ENCODE measurements at places on chromosomes 7 and 10.

DNA sequence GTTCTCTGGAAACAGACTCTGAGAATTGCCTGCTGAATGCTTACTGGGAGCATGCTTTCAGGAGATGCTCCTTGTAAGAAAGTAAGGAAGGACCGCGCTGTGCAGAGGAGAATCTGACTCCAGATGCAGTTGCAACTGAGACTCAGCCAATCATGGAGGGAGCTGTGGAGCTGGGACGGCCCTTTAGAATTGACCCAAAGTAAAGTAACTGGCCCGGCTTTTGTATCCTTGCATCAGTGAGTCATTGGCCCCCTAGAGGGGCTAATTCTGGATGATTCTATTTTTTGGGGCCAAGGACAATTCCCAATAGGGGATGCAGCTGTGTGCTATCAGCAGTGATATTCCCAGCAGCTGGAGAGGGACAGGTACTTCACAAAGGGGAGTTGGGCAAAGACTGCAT is 170.4 kb downstream of the PTEN start:
- DNase-seq, result no peak

- DNase-seq, result no peak
These were observed 253.6 kb downstream of the KCNMA1 start for GRCh38 chr10:77383861-77384553.

DNA sequence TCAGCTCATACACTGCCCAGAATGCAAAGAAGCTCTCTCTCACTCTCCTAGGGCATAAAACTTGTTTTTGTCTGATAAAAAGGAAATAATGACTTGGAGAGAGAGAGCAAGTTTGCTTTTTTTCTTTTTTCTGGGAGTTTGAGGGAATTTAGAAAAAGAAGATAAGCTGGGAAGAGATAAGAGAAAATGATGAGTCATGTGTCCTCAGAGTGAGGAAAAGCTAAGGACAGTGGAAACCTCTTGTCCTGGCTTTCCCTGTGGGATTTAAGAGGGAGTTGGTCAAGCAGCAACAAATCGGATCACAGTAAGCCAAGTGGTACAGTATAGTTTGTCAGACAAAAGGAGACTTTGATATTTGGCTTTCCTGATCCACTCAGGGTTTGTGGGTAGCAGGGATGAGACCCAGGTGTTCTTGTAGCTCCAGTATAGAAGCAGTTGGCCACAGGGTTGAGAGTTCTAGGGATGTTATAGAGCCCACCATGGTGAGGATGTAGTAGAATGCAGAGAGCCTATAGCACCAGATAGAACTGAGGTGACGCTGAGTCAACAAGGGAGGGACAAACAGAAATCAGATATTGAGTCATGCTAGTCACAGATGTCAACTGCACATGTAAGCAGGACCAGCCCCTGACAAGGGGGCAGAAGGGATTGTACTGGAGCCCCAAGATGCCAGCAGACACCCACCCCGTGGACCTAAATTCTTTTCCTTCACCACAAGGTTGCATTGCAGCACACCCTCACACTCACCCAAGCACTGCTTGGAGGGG is 219.3 kb upstream of the TAC1 start:
- no peak for DNase-seq

GRCh38 chr7:45689011-45689796 is 115.0 kb downstream of the ADCY1 start:
- DNase-seq, result no peak

DNA sequence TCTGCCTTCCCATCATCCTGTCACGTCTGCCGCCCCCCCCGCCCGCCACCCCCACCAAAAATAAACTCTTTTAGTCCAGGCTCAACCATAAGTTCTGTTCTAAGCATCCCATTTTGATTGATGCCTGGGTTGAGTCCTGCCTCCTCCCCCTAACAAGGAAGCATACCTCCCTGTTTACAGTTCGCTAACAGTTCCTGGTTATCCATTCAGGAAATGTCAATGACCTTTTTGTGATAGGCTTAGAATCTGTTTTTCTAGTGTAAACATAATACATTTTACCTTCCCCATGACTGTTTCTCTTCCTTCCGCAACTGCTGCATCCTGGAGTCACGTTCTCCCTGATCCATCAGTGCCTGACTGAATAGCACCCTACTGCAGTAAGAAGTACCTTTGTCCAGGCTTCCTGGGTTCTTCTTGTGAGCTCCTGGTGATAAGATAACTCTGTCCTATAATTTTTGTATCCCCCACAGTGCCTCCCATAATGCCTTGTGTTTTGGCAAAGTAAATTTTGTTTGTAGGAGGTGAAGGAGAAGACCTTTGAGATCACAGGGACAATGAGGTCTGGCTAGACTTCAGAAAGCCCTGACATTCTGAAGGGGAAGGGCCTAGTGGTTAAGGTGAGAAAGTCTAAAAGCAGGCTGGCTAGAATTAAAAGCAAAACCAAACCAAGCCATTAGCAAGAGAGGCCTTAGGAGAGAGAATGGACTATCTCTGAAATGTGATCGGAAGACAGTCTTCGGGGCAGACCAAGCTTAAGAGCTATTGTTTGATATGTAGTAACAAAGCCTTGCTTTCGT is 7.3 kb downstream of the AGFG2 start:
- no peak for DNase-seq

DNA sequence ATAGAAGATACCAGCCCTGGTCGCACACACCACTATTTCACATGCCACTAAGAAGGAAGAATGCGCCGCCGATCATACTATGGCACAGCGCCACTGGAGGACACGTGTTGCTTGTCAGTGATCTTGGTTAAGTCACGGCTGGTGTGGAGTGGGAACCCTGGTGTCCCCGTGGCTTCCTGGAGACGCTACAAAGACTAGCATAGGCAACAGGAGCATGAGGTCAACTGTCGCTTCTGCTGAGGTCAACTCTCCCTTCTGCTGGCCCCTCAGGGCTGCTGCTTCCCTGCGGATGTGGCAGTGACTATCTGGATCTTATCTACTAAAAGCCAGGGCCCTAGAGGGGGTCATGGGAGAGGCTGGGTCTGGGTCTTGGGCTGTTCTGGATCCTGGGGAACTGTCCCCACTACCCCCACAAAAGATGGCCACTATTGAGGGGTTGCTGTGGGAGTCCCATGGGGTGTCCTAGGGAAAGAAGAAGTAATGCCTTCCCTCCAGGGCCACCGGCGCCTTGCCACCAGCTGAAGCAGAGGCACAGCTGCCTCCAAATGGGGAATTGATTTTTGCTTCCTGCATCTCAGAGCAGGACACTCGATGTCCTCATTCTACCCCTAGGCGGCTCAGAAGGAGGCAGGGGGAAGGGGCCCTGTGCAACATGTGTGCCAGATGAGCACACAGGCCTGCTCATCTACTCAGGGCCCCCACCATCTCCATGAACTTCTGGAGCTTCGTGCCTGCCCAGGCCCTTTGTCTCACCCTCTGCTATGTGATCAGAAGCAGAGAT is 76.6 kb upstream of the PPIF start:
- no peak for DNase-seq

DNA sequence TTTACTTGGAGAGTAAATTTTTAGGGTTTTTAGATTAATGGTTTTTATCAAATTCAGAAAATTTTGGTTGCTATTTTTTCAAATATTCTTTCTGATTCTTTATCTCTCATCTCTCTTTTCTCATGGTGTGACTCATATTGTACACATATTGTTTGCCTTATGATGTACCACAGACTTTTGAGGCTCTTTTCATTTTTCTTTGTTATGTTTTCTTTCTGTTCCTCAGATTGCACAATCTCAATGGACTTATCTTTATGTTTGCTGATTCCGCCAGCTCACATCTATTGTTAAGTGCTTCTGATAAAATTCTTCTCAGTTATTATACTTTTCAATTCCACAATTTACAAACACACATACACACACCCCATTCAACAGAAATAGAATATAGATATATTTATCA is 168.2 kb upstream of the IGFBP3 start:
- DNase-seq, result no peak

DNA sequence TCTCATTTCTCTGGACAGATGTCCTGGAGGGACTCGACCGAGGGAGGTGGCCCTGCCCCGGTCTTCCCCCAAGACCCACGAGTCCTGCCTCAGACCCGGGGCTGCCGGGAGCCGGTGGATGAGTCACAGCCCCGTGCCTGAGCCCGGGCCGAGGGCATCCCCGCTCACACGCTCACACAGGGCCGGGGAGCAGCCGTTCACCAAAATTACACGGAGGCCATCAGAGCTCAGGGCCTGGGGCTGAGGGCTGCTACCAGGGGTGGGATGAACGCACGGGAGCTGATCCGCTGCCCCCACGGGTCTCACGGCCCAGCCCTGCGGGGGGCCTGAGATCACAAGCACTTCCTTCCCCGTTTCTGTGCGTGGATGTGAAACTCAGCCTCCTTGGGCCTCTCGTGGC is 17.5 kb downstream of the FAM20C start:
- no peak for DNase-seq

DNA sequence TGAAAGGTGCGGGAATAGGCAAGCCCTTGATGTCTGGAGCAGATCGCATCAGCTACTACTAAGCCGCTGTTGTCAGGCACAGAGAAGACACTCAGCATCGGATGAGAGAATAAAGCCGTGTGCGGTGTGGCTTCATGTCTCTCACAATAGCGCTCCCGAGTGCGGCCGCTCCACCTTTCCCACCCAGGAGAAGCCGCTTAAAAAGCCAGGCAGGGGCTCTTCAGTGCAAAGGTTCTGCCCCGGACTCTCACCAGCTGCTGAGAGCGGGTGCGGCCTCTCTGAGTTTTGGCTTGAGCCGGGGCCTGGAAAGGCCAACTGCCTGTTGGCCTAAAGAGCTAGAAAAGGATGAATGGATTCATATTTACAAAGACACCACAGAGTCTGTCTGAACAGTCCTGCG is 600.6 kb downstream of the DNAJB6 start:
- DNase-seq, result no peak

- no peak for DNase-seq
These were observed 826.4 kb downstream of the LRMDA start for GRCh38 chr10:76257816-76258215.

- DNase-seq, result no peak
These were observed 127.9 kb upstream of the SEM1 start for GRCh38 chr7:96837593-96837992.

DNA sequence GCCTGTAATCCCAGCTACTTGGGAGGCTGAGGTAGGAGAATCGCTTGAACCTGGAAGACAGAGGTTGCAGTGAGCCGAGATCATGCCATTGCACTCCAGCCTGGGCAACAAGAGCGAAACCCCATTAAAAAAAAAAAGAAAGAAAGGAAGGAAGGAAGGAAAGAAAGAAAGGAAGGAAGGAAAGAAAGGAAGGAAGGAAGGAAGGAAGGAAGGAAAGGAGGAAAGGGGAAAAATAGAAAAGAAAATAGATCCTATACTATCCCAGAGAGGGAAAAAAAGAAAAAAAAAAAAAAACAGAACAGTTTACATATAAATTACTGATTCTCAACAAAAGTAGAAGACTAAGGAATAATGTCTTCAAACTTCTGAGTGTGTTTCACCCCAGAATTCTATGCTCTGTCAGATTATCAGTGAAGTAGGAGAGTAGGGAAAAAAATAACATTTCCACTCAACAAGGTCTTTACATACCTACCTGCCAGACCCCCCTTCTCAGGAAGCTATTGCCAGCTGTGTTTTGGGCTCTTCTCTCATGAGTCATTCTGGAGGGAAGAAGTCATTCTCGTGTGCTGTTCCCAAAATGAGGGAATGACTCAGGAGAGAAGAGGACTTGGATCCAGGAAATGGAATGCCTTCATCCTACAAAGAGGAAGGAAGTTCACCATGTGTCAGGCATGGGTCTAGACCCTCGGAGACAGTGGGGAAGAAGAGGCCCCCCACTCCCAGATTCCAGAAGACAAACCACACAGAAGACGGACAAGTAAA is 20.9 kb downstream of the RGS10 start:
- DNase-seq, result no peak

- no peak for DNase-seq
These were observed 332.3 kb downstream of the DNAJB6 start for GRCh38 chr7:157668884-157669767.

DNA sequence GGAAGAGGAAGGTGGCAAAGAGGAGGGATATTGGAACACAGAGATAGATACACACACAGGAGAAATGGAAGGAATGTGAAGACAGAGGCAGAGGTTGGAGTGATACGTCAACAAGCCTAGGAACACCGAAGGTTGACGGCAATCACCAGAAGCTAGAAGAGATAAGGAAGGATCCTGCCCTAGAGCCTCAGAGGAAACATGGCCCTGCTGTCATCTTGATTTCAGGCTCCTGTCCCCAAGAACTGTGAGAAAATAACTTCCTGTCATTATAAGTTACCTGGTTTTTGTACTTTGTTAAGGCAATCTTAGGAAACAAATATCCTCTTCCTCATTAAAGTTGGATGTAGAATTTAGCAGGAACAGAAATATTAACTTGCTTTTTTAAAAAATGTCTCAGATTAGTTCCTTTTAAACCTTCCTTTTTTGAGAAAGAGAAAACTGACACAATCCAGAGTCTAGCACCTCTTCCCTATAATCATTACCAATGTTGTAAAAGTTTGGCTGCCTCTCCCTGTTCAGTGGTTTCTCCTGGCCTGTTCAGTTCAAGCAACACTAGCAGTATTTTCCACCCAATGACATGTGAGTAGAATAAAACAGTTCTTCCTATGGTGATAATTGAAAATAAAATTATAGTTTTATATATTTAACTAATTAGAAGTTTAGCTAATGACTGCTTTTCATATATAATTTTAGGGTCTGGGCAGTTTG is 28.8 kb upstream of the GNAI1 start:
- DNase-seq, result no peak

DNA sequence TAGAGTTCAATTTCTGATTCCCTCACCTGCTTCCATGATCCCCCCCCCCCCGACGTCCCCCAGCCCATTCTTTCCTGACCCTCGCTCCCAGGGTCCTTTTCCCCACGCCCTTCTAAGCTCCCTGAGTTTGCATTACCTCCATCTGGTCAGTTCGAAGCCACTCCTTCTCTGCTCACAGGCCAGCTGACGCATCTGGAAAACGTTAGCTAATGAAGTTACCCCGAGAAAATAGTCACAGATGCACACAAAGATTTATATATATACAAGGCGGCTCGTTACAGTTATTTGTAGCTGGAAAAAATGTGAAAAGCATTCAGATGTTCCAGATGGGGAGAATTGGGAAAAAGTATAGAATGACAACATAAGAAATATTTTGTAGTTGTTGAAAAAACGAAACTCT is 630.0 kb upstream of the FOXK1 start:
- DNase-seq, result no peak

GRCh38 chr7:127378537-127378936 is 14.0 kb downstream of the ZNF800 start:
- no peak for DNase-seq

- DNase-seq, result no peak
These were observed 46.6 kb downstream of the AGMO start for GRCh38 chr7:15515252-15515651.

- peak; percentile 49 for DNase-seq
These were observed 655 bp downstream of the KLHL7 start for GRCh38 chr7:23106057-23106822.
